ENCODE measurements at places on chromosomes 12 and 14.

GRCh38 chr12:24705741-24706358 lies 243.1 kb downstream of the BCAT1 start:
- DNase-seq: no peak

GRCh38 chr14:35854696-35855270 lies 28.6 kb downstream of the BRMS1L start:
- DNase-seq: no peak

GRCh38 chr14:21326972-21327371 lies 47.1 kb downstream of the RPGRIP1 start:
- DNase-seq: no peak

- DNase-seq: no peak
Measured at GRCh38 chr14:59890676-59891075, 20.1 kb upstream of the RTN1 start.

DNA sequence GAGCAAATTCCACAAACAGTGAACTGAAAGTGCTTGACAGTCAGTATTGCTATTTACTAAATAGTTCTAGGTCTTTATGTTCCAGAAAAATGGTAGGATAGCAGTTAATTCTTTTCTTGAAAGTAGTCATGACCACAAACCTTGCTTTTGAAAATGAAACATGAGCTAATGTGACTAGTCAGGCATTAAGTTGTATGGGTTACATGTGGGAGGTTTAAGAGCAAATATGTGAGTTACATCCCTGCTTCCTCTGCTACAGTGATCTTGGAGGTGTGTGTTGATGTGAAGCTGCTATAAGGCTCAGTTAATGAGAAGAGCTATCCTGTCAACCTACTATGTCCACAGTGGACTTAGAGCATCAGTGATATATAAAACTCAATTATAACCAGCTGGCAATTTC lies 741.6 kb downstream of the FSCB start:
- DNase-seq: no peak

- peak; percentile 63 for DNase-seq
Measured at GRCh38 chr12:119544765-119545625, 48.6 kb upstream of the TMEM233 start.

GRCh38 chr14:55505846-55506245 lies 65.4 kb upstream of the TBPL2 start:
- no peak for DNase-seq

- no peak for DNase-seq
Measured at GRCh38 chr14:101237252-101237616, 324.1 kb upstream of the DIO3 start.

DNA sequence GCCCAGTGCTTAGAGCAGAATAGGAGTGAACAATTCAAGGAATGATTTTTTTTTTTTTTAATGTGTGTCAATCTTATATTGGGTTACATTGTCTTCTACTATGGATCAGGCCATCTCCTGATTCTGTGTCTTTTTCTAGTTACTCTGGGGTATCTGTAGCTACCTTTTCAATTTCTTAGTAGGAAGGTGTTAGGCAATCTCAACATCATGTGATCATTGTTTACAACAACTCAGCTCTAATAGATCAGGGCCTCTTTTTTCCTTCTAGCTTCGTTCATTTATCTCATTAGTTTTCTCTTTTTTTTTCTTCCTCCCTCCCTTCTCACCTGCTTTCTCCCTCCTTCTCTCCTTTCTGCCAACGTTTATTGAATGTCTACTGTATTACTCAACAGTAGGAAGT lies 8.9 kb downstream of the SOCS2 start:
- DNase-seq: no peak

DNA sequence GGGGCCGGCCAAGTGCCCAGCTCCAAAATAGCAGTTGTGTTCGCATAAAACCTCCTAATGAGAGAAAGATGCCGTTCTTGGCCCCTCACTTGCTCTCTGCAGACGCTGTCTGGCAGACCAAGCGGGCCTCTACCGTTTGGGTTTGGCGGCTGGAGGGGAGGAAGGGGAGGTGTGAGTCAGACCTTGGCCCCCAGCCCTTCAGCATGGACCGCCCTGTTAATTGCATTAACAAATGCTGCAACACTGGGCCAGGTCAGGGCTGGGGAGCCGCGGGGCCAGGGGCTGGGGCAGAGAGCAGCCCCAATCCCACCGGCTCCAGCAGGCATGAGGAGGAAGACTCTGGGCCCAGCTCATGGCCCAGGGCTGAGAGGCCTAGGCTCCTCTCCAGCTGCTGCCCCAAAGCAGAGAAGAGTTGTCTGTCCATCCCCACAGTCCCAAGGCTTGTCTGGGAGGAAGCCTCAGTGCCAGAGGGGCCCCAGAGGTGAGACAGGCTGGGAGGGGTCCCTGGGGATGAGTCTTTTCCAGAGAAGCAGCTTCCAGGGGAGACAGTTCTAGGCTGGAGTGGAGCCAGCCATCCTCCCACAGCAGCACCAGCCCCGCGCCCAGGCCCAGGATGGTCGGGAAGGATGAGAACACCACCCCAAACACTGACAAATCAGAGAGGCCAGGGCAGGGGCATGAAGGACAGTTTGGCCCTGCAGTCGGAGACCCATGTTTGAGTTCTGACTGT lies 16.9 kb downstream of the LTBP2 start:
- no peak for DNase-seq

GRCh38 chr12:94965982-94966630 lies 37.4 kb downstream of the NDUFA12 start:
- no peak for DNase-seq
